Mucosa of gallbladder (tissue), 1 donor: ENCODE measurements at places on chromosomes 16 and 17. TPM values are rescaled to one million over a fixed set of nuclear protein-coding genes. Genes with fewer than 3 reads are reported as not detected.

- DNase-seq, result no peak
Observed at GRCh38 chr17:62866471-62866870, 58.4 kb upstream of the MARCHF10 start.

GRCh38 chr17:57257195-57257894 lies 1.0 kb downstream of the MSI2 start:
- DNase-seq, result no peak

DNA sequence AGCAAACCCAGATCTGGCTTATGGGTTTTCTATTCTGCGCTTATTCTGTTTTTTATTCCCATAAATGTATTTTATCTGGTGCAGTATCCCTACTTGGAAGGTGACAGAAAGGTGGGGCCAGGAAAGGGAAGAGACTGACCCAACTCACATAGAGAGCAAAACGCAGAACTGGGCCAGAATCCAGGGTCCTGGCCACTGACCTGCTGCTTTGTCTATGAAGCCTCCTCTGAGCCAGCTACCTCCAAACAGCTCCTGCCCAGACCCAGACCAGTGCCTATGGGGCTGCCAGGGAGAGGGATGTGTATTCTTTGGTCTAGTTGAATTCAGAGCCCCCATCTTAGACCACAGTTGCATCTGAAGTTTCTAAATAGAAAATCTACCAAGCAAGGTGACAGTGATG lies 36.4 kb upstream of the CES5A start:
- no peak for DNase-seq

DNA sequence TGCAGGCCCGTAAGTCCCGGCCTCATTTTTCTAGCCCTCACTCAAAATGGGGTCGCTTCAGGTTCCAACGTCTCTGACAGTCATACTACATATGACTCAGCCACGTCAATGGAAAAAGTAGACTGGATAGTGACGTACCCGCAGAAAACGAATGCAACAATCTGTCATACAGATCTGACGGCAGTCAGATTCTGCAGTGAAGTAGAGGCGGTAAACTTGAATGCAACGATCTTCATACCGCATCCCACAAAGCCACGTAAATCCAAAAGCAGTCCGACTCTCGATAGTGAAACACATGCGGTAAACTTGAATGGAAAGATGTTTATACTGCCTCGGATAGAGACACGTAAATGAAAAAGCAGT lies 38.4 kb upstream of the ARL4D start:
- DNase-seq, result peak; percentile 29

TBC1D28 gene
- total RNA-seq, result not detected

- no peak for DNase-seq
Observed at GRCh38 chr16:26762594-26762993, 304.1 kb upstream of the C16orf82 start.

GRCh38 chr16:54080524-54081008 lies 206.0 kb downstream of the IRX3 start:
- DNase-seq, result no peak

HID1 gene
- 186 TPM for total RNA-seq

KRTAP4-1 gene
- total RNA-seq, result not detected

DNA sequence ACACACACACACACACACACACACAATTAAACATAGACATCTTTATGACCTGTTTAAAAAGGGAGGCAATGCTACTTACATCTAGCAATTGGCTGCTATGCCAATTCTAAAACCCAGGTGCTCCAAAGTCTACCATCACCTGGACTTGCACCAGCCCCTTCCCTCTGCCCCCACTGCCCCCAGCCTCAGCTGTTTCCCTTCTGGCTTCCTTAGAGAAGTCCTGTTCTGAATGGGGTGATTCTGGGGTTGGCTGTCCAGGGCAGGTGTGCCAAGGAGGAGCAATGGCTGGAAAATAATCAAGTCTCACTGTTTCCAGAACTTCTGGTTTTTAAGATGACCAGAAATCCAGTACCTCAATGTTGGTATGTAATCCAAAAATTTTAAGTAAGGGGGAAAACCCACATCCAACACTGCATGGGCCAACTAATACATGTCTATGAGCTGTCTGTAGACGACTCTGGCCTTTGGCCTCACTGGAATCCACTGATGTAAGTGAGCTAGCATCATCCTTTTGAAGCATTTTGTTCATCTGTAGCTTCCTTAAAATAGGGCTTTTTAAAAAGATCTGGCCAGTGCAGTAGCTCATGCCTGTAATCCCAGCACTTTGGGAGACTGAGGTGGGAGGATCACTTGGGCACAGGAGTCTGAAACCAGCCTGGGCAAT lies 2.1 kb downstream of the IFT20 start:
- no peak for DNase-seq

DNA sequence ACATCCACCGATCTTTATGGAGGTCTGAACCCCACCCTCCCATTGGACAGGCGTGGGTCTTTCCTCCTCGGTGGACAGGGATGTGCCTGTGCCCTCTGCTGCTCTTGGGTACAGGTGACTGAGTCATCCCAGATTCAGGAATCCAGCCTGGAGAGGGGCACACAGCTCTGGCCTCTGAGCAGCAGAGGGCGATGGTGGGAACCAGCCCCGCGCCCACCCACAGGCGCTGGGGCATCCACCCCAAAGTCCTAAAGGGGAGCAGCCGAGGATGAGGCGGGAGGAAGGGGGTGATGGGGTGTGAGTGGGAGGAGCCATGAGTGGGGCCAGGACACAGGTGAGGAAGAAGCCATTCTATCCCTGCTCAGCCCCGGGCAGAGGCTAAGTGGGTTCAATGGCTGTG lies 35.0 kb downstream of the ENGASE start:
- DNase-seq, result no peak
